T-helper 17 cell (primary cell): ENCODE measurements at places on chromosomes 5 and 9.

GRCh38 chr5:32072054-32072453 is 102.1 kb downstream of the GOLPH3 start:
- DNase-seq: no peak

DNA sequence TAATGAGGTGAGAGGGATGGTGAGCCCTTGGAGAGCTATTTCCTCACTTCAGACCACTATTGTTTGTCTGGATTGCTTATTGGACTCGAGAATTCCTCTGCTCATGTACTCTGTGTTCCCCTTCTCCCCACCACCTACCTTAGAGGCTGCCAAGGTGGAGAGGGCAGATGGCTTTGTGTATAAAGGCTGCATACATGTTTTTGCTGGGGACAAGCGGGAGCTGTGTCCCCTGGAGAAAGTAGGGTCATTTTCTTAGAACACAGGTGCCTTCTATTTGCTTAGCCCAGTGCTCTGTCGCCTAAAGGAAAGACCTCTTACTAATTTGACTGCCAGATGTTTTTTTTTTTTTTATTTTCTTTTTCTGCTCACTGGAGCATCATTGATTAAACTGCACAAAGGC is 29.7 kb downstream of the RASGRF2 start:
- no peak for DNase-seq

DNA sequence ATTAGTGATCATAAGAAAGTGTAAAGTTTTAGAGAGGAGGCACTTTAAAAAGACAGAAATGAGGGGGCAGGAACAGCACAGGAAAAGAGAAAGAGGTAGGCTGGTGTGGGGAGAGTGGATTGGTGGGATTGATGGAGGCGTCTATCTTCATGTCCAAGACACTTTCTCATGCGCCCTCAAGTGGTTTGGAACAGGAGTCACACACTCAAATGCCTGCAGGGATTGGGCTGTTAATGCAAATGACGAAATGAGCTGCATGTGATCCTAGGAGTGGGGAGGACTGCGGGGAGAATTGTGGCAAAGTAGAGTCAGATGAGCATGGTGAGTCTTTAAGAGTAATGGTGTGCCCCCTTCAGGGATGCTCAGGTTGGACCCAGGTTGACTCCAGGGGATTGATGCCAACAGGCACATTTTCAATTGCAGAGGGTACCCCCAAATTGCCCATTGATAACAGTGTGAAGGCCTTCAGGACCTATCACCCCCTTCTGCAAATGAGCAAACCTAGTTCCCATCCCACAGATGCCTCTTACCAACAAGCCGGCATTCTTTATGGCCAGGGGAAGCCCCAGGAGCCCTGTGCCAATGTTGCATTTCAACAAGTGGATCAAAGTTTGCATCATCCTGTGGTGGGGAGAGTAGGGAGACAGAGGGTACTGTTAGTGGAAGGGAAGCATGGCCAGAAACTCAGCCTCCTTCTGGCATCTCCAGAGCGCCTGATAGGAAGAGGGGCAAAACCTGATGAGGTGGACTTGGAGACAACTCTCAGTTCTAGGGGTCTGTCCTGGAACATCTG is 5.3 kb downstream of the SLC36A3 start:
- no peak for DNase-seq

DNA sequence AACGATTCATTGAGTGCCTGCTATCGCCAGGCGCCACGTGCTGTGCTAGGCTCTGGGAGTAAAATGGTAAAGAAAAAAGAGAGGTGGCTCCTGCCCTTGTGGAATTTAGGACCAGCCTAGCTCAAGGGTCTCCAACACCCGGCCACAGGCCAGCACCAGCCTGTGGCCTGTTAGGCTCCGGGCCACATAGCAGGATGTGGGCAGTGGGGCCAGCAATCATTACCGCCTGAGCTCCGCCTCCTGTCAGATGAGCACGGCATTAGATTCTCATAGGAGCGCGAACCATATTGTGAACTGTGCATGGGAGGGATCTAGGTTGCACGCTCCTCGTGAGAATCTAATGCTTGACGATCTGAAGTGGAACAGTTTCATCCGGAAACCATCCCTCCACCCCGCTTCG is 1.5 kb downstream of the RMRP start:
- DNase-seq: no peak

DNA sequence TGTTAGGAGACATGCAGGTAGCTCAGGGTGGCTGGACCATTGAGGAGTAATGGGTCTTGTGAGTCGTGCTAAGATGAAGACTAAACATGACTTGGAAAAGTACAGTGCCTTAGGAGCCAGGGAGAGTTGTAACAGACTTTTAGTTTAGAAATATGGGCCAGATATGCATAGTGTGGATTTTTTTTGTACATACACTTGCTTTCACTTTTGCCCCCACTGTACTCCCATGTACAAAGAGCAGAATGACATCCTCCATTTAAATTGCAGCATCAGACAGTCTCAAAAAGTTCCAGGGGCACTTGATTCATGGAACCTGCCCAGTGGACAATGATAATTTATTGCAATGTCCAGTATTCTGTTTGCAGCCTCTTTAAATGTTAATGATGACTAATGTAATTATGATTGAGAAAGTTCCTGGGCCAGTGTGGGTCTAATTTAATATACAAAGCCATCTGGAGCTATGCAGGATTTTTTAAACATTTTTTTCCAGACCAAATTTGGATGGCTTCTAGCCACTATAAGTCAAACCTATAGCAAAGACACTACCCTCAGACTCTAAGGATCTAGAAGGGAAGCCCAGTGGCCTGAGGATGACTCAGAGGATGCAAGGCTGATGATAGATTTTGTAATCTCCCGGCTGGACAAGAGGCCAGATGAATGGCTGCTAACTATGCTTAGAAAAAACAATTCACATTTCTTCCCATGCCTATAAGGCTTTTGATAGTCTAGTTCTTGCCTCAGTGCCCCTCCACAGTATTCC is 80.1 kb downstream of the TRPC7 start:
- DNase-seq: no peak

GRCh38 chr5:67770431-67771025 is 445.0 kb upstream of the PIK3R1 start:
- DNase-seq: no peak

GRCh38 chr5:74056789-74057164 is 430.8 kb downstream of the ARHGEF28 start:
- DNase-seq: no peak

DNA sequence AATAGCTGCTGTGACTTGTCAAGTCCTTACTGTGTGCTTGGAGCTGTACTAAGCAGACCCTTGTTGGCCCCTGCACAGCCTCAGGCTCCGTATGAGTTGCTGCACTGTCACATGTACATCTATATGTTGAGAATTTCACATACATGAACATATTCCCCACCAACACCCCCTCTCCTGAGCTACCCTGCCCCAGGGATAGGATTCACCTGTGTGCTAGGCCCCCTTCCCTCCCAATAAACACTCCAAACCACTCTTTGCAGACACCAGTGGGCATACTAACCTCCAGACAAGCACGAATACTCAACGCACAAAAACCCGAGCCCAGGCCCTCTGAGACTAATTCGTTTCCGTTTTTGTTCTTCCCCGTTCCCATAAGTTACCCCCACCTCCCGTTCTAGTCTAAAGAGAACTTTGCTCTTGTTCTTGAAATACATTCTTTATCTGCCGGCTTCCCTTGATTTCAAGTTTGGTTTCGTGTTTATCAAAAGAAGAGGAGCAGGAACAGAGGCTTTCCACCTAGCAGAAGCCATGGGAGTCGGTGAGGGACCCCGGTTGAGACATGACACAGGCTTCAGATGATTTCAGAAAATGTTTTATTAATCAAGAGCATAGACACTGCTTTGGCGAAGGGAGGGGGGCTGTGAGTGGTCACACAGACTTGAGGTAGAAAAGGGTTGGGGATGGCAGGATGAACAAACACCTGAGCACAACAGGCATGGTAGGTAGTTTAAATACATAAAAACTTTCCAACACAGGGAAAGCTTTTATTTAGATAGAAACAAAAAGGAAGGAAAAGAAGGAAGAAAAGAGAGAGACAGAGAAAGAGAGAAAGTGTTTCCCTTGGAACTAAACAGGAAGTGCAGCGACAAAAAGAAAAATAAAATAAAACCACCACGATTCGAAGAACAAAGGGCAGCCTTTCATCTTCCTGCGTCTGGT is 3.4 kb downstream of the HAND1 start:
- DNase-seq: no peak

DNA sequence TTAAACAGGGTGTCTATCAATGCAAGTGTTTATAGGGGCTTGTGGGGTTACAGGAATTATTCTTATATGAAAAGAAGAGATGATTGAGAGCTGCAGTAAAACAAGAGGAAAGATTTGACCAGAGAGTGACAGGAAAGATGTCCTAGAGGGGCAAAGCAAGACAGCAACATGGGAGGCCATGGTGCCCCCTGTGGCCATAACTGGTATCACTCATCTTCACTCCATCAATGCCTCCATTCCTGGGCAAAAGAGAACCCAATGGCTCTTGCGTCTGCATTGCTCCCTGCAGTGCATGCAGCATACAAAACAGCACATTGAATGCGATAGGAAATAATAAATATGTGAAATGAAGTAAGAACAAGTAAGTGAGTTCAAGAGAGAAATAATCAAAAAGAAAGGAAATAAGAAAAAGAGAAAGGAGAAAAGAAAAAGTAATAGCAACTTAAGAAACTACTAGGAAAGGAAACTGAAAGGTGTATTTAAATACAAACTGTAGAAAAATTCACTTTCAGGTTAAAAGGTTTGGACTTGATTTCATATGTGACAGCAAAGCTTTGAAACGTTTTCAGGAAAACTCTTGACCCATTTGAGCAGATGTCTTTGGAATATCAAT is 206.6 kb downstream of the SEMA5A start:
- DNase-seq: no peak

- no peak for DNase-seq
These were observed 24.0 kb upstream of the ASPN start for GRCh38 chr9:92506184-92506857.

GRCh38 chr5:160646033-160646432 is 206.0 kb downstream of the ATP10B start:
- no peak for DNase-seq
